ENCODE measurements at places on chromosomes 4 and X. TPM values are rescaled to one million over a fixed set of nuclear protein-coding genes. Genes with fewer than 3 reads are reported as not detected.

HERC5 gene
- 2.0 TPM for total RNA-seq

NLGN4X gene
- total RNA-seq = not detected

BEX5 gene
- not detected for total RNA-seq

DRP2 gene
- 0.33 TPM for total RNA-seq

TCEAL6 gene
- not detected for total RNA-seq

ARMCX2 gene
- 39.5 TPM for total RNA-seq

NXT2 gene
- 5.9 TPM for total RNA-seq

TMEM31 gene
- total RNA-seq = not detected

ARX gene
- not detected for total RNA-seq

CFAP299 gene
- not detected for total RNA-seq

F8A2 gene
- total RNA-seq = not detected

SPANXB1 gene
- not detected for total RNA-seq

USO1 gene
- total RNA-seq = 86.8 TPM

MID2 gene
- 67.5 TPM for total RNA-seq

CEP135 gene
- 8.2 TPM for total RNA-seq

LPAR4 gene
- not detected for total RNA-seq

RNF4 gene
- total RNA-seq = 73.5 TPM

PABPC5 gene
- total RNA-seq = 0.48 TPM

SPANXD gene
- not detected for total RNA-seq

CSAG3 gene
- not detected for total RNA-seq

DDX53 gene
- total RNA-seq = not detected

EFNB1 gene
- total RNA-seq = 32.3 TPM

CABS1 gene
- not detected for total RNA-seq

FDCSP gene
- total RNA-seq = not detected

FGFR3 gene
- total RNA-seq = 0.33 TPM

HTATSF1 gene
- 30.7 TPM for total RNA-seq

TREX2 gene
- total RNA-seq = 5.9 TPM

SLITRK4 gene
- total RNA-seq = 3.9 TPM

PDE6B gene
- 1.5 TPM for total RNA-seq

MYL5 gene
- total RNA-seq = 14.4 TPM

RTL5 gene
- 0.33 TPM for total RNA-seq

ALAS2 gene
- total RNA-seq = not detected

RBMX gene
- 315 TPM for total RNA-seq

TMEM47 gene
- 43.4 TPM for total RNA-seq

PFKFB1 gene
- 0.10 TPM for total RNA-seq

GRID2 gene
- not detected for total RNA-seq

SSX2 gene
- total RNA-seq = not detected

SPIN2A gene
- 0.33 TPM for total RNA-seq

CACNA1F gene
- not detected for total RNA-seq

SPANXC gene
- not detected for total RNA-seq

IBSP gene
- total RNA-seq = not detected

F8 gene
- total RNA-seq = 3.1 TPM

EGF gene
- total RNA-seq = under 0.01 TPM

DIAPH2 gene
- 73.7 TPM for total RNA-seq

MAGEC1 gene
- not detected for total RNA-seq

SOD3 gene
- total RNA-seq = not detected

SORCS2 gene
- total RNA-seq = under 0.01 TPM

RHOXF2B gene
- not detected for total RNA-seq

GAGE12E gene
- not detected for total RNA-seq
